ENCODE measurements at places on chromosomes 2 and 18. TPM values are rescaled to one million over a fixed set of nuclear protein-coding genes. Genes with fewer than 3 reads are reported as not detected.

The ACOXL gene
- not detected for total RNA-seq

The TRIM43 gene
- total RNA-seq: not detected

GRCh38 chr2:237192881-237193280, 107.2 kb downstream of the COPS8 start:
- H3K4me3 ChIP-seq: no peak overlapping the region
- no peak for DNase-seq
- H3K4me1 ChIP-seq: peaks cover 9% of the 10 kb centered on the region
- no peaks in the 10 kb centered on the region for H3K36me3 ChIP-seq
- H3K27ac ChIP-seq: no peak overlapping the region

DNA sequence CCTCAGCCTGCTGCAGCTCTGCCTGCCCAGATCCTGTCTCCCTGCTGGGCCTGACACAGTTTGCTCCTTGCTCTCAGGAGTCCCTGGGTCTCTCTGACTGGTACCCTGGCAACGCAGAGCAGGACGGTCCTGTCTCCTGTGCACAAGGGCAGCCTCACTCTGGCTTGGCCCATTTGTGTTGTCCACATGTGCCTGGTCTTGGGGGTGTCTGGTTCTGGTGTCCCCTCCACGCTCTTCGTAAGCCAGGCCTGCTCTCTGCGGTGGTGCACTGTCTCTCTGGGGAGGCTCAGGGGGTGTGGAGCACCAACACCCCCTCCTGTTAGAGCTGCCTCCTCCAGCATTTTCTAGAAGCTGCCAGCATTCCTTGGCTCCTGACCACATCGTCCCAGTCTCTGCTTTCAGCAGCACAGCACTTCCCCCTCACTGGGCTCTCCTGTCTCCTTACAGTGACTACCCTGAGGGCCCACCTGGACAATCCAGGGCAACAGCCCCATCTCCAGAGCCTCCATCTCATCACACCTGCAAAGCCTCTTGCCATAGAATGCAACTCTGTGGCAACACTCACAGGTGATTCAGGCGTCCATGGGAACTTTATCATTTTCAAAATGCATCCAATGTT, 235.6 kb upstream of the HS6ST1 start:
- no peak overlapping the region for H3K4me3 ChIP-seq
- H3K36me3 ChIP-seq: no peaks in the 10 kb centered on the region
- no peaks in the 10 kb centered on the region for H3K27me3 ChIP-seq
- H3K4me1 ChIP-seq: no peaks in the 10 kb centered on the region

The IL1RL2 gene
- 0.16 TPM for total RNA-seq

GRCh38 chr2:152071092-152071491, 27.8 kb downstream of the CACNB4 start:
- no peaks in the 10 kb centered on the region for H3K36me3 ChIP-seq
- no peaks in the 10 kb centered on the region for H3K4me1 ChIP-seq
- DNase-seq: no peak
- H3K27me3 ChIP-seq: no peaks in the 10 kb centered on the region
- H3K4me3 ChIP-seq: no peak overlapping the region

DNA sequence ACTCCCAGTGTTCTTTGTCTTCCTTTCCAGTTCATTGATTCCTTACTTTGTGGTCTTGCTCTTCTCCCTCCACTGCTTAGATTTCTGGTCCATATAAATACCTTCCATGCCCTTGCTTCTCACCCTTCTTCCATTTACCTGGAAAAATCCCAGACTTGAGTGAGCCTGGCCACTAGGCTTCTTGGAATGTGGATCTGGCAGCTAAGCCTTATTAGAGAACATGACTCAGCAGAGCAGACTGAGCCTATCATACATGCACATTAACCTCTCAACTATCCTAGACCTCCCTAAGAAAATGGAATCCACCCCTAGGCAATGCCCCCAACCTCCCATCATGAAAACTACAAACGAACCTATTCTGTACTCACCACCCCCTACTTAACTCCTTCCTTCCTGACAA, 127.7 kb downstream of the RHBDD1 start:
- no peak overlapping the region for H3K27ac ChIP-seq
- no peak overlapping the region for H3K4me3 ChIP-seq
- H3K4me1 ChIP-seq: peaks cover 6% of the 10 kb centered on the region

GRCh38 chr2:62263076-62263715, 67.3 kb downstream of the B3GNT2 start:
- no peak overlapping the region for H3K27ac ChIP-seq
- no peaks in the 10 kb centered on the region for H3K4me1 ChIP-seq
- no peak for DNase-seq
- no peak overlapping the region for H3K4me3 ChIP-seq
- no peaks in the 10 kb centered on the region for H3K27me3 ChIP-seq

The GORASP2 gene
- total RNA-seq: 74.1 TPM

The PLEK gene
- 9.6 TPM for total RNA-seq

DNA sequence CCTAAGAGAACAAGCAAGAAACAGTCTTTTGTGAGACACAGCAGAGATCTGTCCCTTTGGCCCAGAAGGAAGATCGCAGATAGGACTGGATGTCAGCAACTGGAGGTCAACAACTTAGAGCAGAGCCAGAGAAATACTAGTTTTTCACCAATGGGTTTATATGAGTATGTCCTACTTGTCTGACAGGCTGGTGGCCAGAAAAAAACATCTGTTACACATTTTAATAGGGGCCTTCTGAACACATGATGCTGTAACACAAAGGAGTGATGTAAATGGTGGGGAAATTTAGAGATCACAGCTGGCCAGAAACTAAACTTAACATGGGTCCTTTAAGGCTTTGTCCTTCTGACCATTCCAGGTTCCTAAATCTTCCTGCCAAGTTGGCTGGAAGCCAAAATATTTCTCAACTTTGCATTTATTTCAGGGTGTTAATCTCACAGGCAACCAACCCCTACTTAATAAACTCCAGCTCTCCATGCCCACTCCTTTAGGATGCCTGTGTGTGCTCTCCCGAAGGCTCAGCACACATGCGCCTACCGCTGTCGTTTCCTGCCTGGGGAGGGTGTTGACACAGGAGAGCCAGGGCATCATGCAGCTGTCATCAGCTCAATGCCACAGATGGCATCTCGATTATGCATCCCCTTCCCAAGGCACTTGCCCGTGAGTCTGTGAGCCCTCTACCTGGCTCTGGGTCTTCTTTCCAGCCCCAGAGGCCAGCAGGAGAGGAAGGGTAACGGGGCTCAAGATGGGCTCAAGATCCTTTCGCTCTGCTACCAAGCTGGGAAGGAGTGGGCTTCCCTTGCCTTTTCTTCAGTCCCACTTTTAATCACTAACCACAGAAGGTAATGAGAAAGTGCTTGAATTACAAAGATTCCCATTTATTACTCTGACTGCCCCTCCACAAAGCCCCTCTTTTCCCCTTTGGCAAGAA, 252.5 kb downstream of the ETAA1 start:
- H3K27me3 ChIP-seq: no peaks in the 10 kb centered on the region
- no peaks in the 10 kb centered on the region for H3K36me3 ChIP-seq
- H3K27ac ChIP-seq: peak overlapping the region; percentile 56
- H3K4me1 ChIP-seq: peaks cover 23% of the 10 kb centered on the region

Measured in heart right ventricle (tissue), 16 donors.